CD8-positive, alpha-beta memory T cell (primary cell): ENCODE measurements at places on chromosomes 2 and 18. TPM values are rescaled to one million over a fixed set of nuclear protein-coding genes. Genes with fewer than 3 reads are reported as not detected.

The SNED1 gene
- 0.90 TPM for polyA plus RNA-seq

- no peaks in the 10 kb centered on the region for H3K36me3 ChIP-seq
- no peak overlapping the region for H3K4me3 ChIP-seq
- DNase-seq: no peak
These were observed 15.2 kb upstream of the TMEM178A start for GRCh38 chr2:39650468-39650867.

DNA sequence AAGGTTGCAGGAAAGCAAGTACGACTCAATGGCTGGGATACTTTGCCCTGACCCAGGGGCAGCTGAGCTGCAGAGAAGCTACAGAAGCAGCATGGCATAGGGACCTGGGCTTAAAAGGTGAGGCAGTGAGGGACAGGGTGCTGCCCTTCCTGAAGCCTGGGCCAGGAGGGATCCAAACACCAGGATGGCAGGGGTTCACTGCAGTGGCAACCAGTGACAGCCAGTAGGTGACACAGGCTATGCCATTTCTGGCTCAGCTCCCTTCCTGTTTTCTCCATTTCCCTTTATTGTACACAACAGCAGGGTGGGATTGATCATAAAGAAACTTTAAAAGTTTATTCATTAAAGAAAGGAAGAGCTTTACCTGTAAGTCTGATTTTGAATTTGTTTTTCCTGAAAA lies 48.8 kb downstream of the CABYR start:
- no peaks in the 10 kb centered on the region for H3K27me3 ChIP-seq
- no peaks in the 10 kb centered on the region for H3K36me3 ChIP-seq
- H3K27ac ChIP-seq: no peak overlapping the region
- no peak overlapping the region for H3K4me3 ChIP-seq

GRCh38 chr2:110740747-110741349 lies 8.5 kb downstream of the ACOXL start:
- no peak for DNase-seq
- no peak overlapping the region for H3K4me3 ChIP-seq
- no peaks in the 10 kb centered on the region for H3K36me3 ChIP-seq
- no peaks in the 10 kb centered on the region for H3K4me1 ChIP-seq
- peaks cover 16% of the 10 kb centered on the region for H3K27me3 ChIP-seq
- no peak overlapping the region for H3K27ac ChIP-seq

DNA sequence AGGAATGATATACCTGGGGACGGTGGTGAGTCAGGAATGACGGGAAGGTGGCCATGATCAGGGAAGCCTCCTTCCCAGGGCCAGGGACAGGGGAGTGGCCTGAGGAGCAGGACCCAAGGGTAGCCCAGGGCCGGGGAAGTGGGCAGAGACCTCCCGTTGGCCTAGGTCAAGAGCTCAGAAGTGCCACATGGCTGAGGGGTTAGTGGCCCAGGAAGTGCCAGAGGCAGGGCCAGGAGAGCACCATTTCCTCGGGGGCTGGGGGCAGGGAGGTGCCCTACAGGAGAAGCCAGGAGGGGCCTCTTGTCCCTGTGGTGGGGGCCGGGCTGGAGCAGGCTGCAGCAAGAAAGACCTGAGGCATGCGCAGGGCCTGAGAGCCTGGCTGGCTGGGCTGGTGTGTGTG lies 152.3 kb upstream of the ZSWIM2 start:
- H3K36me3 ChIP-seq: no peaks in the 10 kb centered on the region
- no peak for DNase-seq
- no peaks in the 10 kb centered on the region for H3K27me3 ChIP-seq
- no peak overlapping the region for H3K27ac ChIP-seq
- no peaks in the 10 kb centered on the region for H3K4me1 ChIP-seq

GRCh38 chr2:130336877-130337734 lies 5.6 kb upstream of the IMP4 start:
- no peaks in the 10 kb centered on the region for H3K27me3 ChIP-seq
- H3K36me3 ChIP-seq: peaks cover 6% of the 10 kb centered on the region
- peaks cover 15% of the 10 kb centered on the region for H3K4me1 ChIP-seq
- peak overlapping the region; percentile 39 for H3K27ac ChIP-seq
- DNase-seq: peak; percentile 65
- no peak overlapping the region for H3K4me3 ChIP-seq
